ENCODE measurements at places on chromosomes 6 and 20.
A peak's percentile ranks its signal among the peaks of the same experiment; 100 is the strongest.

- DNase-seq, result no peak
Observed at GRCh38 chr6:74715355-74716085, 490.3 kb downstream of the COL12A1 start.

- no peak for DNase-seq
Observed at GRCh38 chr6:109292983-109293586, 89.2 kb downstream of the CD164 start.

GRCh38 chr20:45288376-45288775, 18.3 kb upstream of the RBPJL start:
- DNase-seq, result no peak

DNA sequence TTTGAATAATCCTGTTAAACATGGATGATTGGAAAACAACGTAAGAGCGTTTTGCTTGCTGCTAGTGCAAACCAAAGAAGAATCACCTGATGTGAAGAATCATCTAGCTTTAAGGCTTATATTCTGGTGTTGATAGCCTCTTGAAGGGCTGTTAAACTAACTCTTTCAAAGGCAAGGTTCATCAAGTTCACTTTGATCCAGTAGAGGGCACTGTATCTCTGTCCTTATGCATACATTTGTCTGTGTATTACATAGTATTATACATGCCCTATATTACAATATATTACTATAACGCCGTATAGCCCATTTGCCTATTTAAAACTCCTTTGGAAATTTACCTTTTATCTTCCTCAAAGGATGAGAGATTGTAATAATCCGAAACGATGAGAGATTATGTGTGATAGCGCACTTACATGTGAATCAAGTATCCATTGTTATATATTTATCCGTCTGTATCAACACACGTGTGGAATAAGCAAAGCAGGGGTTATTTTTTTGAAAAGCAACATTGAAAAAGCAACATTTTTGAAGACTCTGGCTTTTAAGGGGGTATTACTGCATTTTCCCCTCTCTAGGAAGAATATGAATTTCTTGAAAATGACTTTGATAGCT, 50.8 kb upstream of the NRN1 start:
- peak; percentile 58 for DNase-seq

GRCh38 chr6:121934451-121934850, 465.0 kb upstream of the HSF2 start:
- DNase-seq, result no peak

GRCh38 chr20:58017970-58018530, 210.4 kb downstream of the ANKRD60 start:
- no peak for DNase-seq

DNA sequence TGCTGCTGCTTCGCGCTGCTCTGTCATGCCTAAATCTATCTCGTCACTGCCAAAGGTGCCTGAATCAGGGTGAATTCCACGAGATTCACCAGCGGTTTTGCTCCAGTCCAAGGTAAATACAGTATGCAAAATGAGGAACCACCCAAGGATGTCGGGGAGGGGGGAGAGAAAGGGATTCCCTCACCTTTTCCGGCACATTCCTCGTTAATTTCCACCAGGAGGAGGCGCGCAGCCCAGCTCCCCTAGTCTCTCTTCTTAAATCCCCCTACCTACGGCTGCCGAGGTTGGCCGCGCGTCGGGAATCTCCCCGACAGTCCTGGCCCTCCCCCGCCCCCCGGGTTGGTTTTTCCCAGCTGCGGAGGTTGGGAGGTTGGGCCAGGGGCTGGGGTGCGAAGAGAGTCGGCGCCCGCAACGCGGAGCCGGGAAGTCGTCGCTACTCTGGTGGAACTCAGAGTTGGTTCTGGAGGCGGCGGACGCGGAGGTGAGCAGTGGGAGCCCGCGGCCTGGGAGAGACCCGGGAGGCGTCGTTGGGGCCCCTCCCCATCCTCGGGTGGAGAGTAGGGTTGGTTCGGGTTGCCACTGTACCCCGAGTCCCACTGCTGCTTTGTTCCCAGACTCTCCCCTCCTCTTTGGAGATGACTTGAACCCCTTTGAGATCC, at the start of gene TPBG:
TPBG (plus strand) TSS at position 390 of the 659 bp plus-strand sequence. CDS start 1,145 bp downstream, outside the sequence.
- DNase-seq, result no peak
